ENCODE measurements at places on chromosomes 1 and 21.

DNA sequence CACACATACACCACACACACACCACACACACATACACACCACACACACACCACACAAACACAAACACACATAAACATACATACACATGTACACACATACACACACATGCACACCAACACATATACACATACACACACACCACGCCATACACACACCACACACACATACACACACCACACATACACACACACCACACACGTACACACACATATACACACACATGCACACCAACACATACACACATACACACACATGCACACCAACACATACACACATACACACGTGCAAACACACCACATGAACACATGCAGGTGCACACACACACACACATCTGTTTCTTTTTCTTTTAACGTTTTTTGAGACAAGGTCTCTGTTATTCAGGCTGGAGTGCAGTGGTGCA lies 41.0 kb upstream of the SLC45A1 start:
- no peak for DNase-seq

GRCh38 chr1:175273376-175274031 lies 80.9 kb upstream of the KIAA0040 start:
- DNase-seq = no peak

GRCh38 chr1:197980457-197980856 lies 63.3 kb downstream of the LHX9 start:
- no peak for DNase-seq

GRCh38 chr1:52751589-52752483 lies 25.6 kb downstream of the ZYG11B start:
- DNase-seq = no peak

Measured in stimulated activated CD4-positive, alpha-beta T cell treated with anti-CD3 and anti-CD28 coated beads, Interleukin-15, amount 100 ng/mL, for 1 hour (primary cell).